ENCODE measurements at places on chromosomes 4 and X.

DNA sequence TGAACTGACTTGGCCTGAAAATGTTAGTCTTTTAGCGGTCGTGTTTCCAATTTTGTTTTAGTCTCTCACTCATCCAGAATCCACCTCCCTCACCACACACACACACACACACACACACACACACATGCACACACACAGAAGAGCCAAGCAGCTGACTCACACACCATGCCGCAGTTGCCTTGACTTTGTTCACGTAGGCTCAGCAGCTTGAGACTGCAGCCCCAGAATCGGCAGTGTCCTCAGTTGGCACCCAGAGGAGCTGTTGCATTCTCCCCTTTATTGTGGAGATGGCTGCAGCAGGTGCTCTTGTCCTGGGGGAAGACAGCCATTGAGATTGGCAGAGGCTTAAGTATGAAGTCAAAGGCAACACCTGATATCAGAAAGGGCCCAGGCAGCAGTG is 20.9 kb upstream of the XPNPEP2 start:
- DNase-seq = no peak

- no peak for DNase-seq
Observed at GRCh38 chr4:108092288-108092687, 76.4 kb downstream of the LEF1 start.

- DNase-seq = no peak
Observed at GRCh38 chr4:73816814-73817213, 19.7 kb upstream of the CXCL6 start.

GRCh38 chr4:180101348-180102083 is 2141.7 kb upstream of the TENM3 start:
- DNase-seq = no peak

- peak; percentile 14 for DNase-seq
Observed at GRCh38 chrX:40471965-40472648, 108.7 kb upstream of the ATP6AP2 start.

DNA sequence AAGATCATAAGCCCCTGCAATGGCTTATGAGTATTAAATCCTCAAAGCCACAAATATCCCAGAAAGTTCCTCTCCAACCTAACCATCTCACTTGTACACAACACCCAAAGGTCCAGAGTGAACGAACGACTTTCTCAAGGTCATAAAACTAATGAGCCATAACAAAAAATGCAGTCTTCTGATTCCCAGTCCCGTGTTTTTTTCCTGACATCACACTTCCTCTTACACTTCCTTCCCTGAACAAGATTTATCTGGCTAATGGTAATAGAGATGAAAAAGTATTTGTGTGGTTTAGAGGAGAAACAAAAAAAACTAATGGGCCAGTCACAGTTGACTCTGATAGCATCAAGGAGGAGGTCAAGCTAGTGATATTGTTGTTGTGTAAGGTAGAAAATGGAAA is 99.5 kb upstream of the KLHL13 start:
- DNase-seq = no peak

GRCh38 chr4:40607221-40607620 is 22.4 kb downstream of the RBM47 start:
- no peak for DNase-seq

GRCh38 chrX:42229533-42229932 is 306.2 kb upstream of the CASK start:
- no peak for DNase-seq

GRCh38 chr4:48484494-48485168 is 1.5 kb downstream of the SLC10A4 start:
- DNase-seq = no peak

- no peak for DNase-seq
Observed at GRCh38 chr4:148364525-148364924, 77.7 kb downstream of the NR3C2 start.

- DNase-seq = no peak
Observed at GRCh38 chr4:38174801-38175200, 214.6 kb downstream of the PTTG2 start.

DNA sequence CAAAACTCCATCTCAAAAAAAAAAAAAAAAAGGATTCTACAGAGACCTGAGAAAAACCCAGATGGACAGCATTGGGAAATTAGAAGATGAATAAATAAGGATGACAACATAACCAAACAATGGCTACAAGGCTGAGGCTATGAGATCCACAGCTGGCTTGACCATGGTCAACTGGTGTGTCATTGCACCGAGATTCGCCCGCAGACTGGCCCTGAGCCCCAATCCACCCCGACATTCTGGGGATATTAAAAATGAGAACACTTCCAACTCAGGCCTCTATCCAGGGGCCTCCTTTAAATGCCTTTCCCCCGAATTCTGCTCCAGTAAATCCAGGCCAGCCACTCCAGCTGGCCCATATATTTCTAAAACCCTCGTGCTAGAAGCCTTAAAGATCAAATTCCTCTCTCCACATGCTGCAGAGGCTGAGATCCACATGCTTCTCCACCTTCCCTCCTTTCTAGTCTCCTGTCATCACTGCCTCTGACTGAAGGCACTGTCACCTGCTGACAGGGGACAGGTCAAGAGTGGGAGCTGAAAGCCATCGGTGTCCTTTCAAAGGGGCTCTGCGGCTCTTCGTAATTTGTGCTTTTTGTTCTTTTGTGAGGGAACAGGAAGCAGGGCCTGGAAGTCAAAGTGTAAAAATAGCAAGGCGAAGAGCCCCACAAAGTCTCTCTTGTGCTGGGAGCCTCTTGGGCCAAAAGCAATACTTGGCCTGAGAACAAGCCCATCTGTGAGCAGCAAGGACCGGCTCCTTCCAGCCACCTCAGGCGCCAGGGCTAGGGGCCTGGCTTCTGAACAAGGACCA is 203.7 kb downstream of the NSUN7 start:
- DNase-seq = no peak

DNA sequence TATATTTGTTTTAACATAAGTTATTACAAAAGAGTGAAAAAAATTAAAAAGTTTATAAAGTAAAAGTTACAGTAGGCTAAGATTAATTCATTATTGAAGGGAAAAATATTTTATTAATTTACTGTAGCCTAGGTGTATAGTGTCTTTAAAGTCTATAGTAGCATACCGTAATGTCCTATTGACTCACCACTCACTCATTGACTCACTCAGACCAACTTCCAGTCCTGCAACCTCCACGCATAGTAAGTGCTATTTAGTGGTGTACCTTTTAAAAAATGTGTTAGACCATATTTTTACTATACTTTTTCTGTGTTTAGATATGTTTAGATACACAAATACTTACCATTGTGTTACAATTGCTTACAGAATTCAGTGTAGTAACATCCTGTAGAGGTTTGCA is 841.1 kb downstream of the CENPC start:
- no peak for DNase-seq

DNA sequence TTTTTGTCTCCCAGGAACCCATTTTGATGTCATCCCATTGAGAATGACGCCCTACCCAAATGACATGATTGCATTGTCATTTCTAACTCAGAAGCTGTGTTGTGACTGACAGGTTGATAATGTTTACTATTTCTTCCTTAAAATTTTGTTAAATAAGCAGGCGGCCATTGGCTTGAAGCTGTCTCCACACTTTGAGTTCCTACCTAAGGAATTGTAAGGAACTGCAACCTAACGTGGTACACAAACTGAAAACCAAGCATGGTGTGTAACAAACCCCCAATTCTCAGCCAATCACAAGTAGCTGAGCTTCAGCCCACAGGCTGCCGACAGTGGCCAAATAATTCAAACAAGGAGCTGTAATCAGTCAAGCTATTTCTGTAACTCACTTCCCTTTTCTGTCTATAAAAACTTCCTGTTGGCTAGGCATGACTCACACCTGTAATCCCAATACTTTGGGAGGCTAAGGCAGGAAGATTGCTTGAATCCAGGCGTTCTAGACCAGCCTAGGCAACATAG is 2.9 kb upstream of the MND1 start:
- DNase-seq = no peak

DNA sequence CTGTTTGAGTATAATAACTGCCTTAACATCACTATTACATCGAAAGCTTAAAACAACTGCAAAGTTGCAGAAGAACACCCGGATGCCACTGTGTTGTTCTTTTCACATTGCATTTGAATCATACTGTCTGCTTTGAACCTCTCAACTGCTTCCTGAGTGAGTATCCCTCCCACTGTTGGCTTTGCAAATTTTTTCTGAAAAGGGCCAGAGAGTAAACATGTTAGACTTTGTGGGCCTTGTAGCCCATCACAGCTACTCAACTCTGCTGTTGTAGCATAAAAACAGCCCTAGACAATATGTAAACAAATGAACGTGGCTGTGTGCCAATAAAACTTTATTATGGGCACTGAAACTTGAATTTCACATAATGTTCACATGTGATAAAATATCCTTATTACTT is 76.1 kb downstream of the NSG1 start:
- peak; percentile 3 for DNase-seq

- no peak for DNase-seq
Observed at GRCh38 chrX:115040417-115040816, 23.0 kb upstream of the IL13RA2 start.

GRCh38 chrX:45264865-45265264 is 64.2 kb upstream of the DIPK2B start:
- no peak for DNase-seq

DNA sequence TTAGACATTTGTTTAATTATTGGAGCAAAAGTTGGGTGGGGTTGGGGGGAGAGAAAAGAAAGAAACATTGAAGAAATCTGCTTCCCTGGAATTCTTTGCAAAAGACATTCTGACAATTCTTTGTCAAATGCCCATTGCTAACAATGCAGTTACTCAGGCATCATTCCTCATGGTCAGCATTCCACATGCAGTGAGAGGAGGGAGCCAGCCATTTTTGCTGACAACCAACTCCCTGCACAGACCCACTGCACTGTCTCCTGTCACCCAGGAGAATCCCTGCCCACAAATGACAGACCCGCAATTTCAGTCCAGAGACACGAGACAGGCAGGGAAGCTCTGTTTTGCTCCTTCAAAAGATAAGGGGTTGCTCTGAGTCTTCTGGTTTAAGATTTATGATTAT is 985.1 kb upstream of the SLIT2 start:
- DNase-seq = no peak

GRCh38 chr4:107600983-107601382 is 119.1 kb downstream of the PAPSS1 start:
- DNase-seq = no peak

DNA sequence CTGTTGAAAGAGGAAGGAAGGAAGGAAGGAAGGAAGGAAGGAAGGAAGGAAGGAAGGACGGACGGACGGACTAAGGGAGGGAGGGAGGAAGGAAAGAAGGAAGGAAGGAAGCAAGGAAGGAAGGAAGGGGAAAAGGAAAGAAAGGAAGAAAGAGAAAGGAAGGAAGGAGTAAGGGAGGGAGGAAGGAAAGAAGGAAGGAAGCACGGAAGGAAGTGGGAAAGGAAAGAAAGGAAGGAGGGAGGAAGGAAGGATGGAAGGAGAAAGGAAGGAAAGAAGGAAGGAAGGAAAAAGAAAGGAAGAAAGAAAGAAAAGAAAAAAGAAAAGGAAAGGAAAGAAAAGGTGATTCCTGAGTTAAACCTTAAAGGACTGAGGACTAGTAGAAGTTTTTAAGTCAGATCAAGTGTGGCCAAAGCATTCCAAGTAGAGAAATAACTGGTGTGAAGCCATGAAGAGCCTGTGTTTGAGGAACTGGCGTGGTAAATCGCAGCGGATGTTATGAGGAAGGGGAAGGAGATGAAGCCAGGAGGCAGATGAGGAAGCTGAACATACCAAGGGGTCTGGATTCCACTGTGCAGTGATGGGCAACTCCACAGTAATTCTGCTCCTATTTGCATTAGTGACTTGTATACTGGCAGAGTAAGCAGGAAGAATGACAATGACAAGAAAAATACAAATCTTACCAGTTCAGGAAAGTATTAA is 163.5 kb downstream of the MGST2 start:
- peak; percentile 9 for DNase-seq

GRCh38 chrX:10965174-10965798 is 145.8 kb upstream of the HCCS start:
- DNase-seq = no peak

All from CD4-positive, alpha-beta T cell treated with Interferon alpha-2 for 1 hour (primary cell).